ENCODE measurements at places on chromosomes 7 and 10. TPM values are rescaled to one million over a fixed set of nuclear protein-coding genes. Genes with fewer than 3 reads are reported as not detected.

- H3K27me3 ChIP-seq = no peaks in the 10 kb centered on the region
- H3K4me3 ChIP-seq = no peak overlapping the region
- H3K27ac ChIP-seq = no peak overlapping the region
- no peaks in the 10 kb centered on the region for H3K4me1 ChIP-seq
- no peaks in the 10 kb centered on the region for H3K36me3 ChIP-seq
Measured at GRCh38 chr10:107623292-107623691, 458.8 kb upstream of the SORCS1 start.

DNA sequence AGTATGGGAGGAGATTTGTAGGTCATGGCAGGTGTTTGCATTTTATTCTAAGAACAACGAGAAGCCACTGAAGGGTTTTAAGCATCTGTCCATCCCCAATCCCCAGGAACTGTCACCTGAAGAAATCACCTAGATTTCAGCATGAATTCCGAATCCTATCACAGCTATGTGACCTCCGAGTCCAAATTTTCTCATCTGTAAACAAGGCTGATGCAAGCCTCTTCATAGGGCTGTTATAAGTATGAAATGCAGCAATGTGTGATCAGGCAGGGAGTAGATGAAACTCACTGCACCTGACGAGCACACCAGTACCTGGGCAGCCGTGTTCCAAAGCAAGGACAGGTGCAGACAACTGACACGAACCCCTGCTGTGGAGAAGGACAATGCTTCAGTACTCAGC, 14.0 kb downstream of the HABP2 start:
- no peaks in the 10 kb centered on the region for H3K27me3 ChIP-seq
- H3K27ac ChIP-seq = no peak overlapping the region
- no peaks in the 10 kb centered on the region for H3K36me3 ChIP-seq
- DNase-seq = no peak

GRCh38 chr7:23474094-23474828, 4.0 kb upstream of the IGF2BP3 start:
- peaks cover 22% of the 10 kb centered on the region for H3K4me1 ChIP-seq
- H3K27me3 ChIP-seq = peaks cover 57% of the 10 kb centered on the region
- no peaks in the 10 kb centered on the region for H3K36me3 ChIP-seq
- H3K4me3 ChIP-seq = peak overlapping the region; percentile 76
- DNase-seq = peak; percentile 91

DNA sequence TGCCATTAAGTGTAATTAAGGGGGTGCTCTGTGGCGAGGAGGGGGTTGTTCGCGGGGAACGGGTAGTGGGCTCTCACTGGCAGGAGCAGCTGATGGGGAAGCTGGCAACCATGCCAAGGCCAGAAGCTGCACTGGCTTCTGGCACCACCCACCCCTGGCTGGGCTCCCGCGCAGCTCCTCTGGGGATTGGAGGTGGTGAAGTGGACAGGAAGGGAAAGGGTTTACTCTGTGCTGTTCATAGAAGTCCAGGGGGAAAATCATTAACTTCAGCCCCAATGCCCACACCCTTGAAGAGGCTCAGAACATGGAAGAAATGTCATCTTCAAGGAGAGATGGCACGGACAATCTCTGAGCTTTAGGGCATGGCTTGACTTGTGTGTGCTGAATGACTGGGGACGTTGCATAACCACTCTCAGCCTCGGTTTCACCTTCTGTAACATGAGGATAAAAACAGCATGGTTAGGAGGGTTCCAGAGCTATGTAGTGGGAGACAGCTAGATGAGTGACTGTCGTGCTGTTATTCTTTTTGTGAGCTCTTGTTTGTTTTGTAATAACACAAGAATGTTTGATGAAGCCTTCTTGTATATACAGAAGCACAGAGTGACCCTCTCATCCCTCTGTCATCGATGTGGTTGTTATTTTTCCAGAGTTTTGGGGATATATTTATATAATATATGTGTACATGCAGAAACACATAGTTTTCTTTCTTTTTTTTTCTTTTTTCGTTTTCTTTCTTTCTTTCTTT, 29.9 kb downstream of the KAZALD1 start:
- no peaks in the 10 kb centered on the region for H3K36me3 ChIP-seq
- no peak overlapping the region for H3K27ac ChIP-seq
- no peak overlapping the region for H3K4me3 ChIP-seq
- H3K4me1 ChIP-seq = no peaks in the 10 kb centered on the region

Gene AKR1C4
- total RNA-seq = not detected

DNA sequence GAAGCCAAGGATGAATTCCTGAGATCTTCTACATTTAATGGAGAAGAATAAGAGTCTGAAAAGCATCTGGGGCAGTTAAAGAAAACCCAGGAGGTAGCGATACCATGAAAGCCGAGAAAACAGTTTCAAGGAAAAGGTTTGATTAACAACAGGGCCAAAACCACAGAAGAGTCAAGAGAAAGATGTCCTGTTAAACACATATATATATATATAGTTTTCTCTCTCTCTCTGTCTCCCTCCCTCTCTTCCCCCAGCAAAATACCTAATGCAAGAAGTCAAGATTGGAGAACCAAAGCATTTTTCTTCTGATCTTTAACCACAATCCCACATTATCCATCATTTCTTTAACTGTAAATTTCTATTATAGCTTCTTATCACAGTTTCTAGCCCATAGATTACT, 261.4 kb downstream of the SNX13 start:
- no peak overlapping the region for H3K27ac ChIP-seq
- no peak for DNase-seq
- no peaks in the 10 kb centered on the region for H3K27me3 ChIP-seq
- no peaks in the 10 kb centered on the region for H3K36me3 ChIP-seq

- DNase-seq = peak; percentile 76
- peak overlapping the region; percentile 84 for H3K4me3 ChIP-seq
- H3K27ac ChIP-seq = peak overlapping the region; percentile 57
- no peaks in the 10 kb centered on the region for H3K27me3 ChIP-seq
- H3K36me3 ChIP-seq = no peaks in the 10 kb centered on the region
Measured at GRCh38 chr7:157568770-157569584, 232.2 kb downstream of the DNAJB6 start.

Gene ZNF727
- 0.44 TPM for total RNA-seq

Gene AZGP1
- not detected for total RNA-seq

GRCh38 chr7:25244254-25245033, 16.2 kb upstream of the NPVF start:
- no peaks in the 10 kb centered on the region for H3K4me1 ChIP-seq
- peaks cover 2% of the 10 kb centered on the region for H3K27me3 ChIP-seq
- no peaks in the 10 kb centered on the region for H3K36me3 ChIP-seq
- H3K27ac ChIP-seq = no peak overlapping the region
- no peak for DNase-seq

Gene CRPPA
- 0.38 TPM for total RNA-seq

DNA sequence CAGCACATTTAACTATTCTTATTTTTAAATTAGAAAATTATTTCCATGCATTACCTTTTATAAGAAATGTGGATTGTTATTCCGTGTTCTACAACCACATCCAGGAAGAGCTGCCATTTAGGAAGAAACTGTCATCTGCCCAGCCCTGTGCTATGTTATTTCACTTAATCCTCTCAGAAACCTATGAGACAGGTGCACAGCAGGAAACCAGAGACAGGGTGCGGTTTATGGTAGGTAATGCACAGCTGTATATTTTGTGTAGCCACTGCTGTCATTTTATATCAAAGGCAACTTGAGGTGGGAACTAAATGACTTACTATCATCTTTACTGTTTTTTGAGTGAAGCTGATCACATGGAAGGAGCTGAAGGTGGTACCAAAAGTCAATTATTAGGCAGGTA, 232.3 kb downstream of the MAGI2 start:
- H3K36me3 ChIP-seq = no peaks in the 10 kb centered on the region
- H3K27ac ChIP-seq = no peak overlapping the region

GRCh38 chr7:130141161-130141883, 63.9 kb downstream of the TMEM209 start:
- peak overlapping the region; percentile 59 for H3K4me3 ChIP-seq
- peaks cover 9% of the 10 kb centered on the region for H3K4me1 ChIP-seq
- H3K36me3 ChIP-seq = no peaks in the 10 kb centered on the region
- H3K27me3 ChIP-seq = no peaks in the 10 kb centered on the region
- peak overlapping the region; percentile 41 for H3K27ac ChIP-seq
- peak; percentile 71 for DNase-seq

DNA sequence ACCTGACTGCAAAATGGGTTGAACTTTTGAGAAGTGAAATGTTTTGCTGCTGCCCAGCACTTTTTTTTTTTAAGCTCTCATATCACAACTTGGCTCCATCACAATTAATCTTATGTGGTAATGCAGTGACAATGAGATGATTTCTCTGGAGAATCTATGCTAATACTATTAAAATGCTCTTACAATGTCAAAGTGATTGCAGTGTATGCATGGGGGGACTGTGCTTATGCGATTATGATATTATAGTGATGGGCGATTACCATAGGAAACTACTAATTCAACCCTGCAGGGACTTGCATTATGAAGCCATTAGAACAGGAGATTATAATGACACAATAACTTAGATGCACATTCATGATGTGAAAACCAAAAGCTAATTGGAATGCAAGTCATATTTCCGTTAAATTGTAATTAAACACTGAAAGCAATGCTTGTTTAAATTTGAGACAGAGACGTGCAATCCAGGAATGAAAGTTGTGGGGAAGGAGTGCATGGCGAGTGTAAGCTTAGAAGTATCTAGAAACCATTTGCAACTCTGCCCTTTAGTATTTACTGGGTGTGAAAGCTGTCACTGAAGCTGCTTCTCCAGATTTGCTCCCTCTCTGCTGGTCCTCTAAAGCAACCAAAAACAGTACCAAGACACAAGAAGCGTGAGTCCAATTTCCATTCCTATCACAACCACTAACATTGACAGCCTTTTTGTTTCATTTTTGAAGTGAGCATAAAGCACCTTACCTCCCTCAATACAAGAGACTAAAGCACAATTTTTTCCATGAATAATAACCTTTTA, 21.6 kb downstream of the PTER start:
- peaks cover 23% of the 10 kb centered on the region for H3K36me3 ChIP-seq
- no peaks in the 10 kb centered on the region for H3K27me3 ChIP-seq
- H3K27ac ChIP-seq = no peak overlapping the region
- peaks cover 7% of the 10 kb centered on the region for H3K4me1 ChIP-seq

DNA sequence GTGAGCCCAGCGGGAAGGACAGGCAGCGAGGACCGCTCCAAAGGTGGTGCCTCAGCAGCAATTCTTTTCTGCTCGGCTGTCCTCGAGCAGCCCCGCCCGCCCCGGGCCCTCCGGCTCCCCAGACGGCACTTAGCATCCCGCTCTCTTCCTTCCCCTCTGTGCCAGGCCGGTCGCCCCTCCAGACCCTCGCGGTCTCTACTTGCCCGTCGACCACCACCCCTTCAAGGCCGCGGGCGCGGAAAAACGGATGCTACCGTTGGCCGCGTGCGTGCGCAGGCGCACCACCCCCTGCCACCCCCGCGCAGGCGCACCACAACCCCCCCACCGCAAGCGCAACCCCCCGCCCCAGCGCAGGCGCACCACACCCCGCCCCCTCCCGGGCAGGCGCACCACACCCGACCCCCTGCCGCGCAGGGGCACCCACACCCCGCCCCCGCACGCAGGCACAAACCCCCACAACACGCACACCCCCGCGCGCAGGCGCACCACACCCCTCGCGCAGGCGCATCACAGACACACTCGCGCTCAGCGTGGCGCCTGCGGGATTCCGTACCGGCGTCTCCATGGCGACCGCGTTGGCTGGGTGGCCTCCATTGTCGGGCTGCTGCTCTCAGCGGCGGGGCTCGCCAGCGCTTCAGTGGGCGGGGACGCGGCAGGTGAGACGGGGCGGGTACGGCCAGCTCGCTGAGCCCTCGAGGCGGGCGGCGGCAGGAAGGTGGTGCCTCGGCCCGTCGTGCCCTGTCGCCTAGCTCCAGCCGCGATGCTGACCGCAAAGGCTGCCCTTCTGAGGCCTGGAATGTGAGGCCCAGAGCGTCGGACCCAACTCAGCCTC, at the start of gene LRRC27:
Gene LRRC27, plus strand, starts transcription at position 593 of the 832 bp plus-strand sequence. CDS start 1,332 bp downstream, outside the sequence.
- peaks cover 32% of the 10 kb centered on the region for H3K36me3 ChIP-seq
- peaks cover 63% of the 10 kb centered on the region for H3K4me1 ChIP-seq
- peak; percentile 98 for DNase-seq
- no peaks in the 10 kb centered on the region for H3K27me3 ChIP-seq

- H3K27me3 ChIP-seq = peaks cover 21% of the 10 kb centered on the region
- H3K27ac ChIP-seq = no peak overlapping the region
- no peak for DNase-seq
- H3K4me3 ChIP-seq = no peak overlapping the region
- H3K36me3 ChIP-seq = no peaks in the 10 kb centered on the region
Measured at GRCh38 chr7:1396195-1396594, 63.1 kb downstream of the MICALL2 start.

DNA sequence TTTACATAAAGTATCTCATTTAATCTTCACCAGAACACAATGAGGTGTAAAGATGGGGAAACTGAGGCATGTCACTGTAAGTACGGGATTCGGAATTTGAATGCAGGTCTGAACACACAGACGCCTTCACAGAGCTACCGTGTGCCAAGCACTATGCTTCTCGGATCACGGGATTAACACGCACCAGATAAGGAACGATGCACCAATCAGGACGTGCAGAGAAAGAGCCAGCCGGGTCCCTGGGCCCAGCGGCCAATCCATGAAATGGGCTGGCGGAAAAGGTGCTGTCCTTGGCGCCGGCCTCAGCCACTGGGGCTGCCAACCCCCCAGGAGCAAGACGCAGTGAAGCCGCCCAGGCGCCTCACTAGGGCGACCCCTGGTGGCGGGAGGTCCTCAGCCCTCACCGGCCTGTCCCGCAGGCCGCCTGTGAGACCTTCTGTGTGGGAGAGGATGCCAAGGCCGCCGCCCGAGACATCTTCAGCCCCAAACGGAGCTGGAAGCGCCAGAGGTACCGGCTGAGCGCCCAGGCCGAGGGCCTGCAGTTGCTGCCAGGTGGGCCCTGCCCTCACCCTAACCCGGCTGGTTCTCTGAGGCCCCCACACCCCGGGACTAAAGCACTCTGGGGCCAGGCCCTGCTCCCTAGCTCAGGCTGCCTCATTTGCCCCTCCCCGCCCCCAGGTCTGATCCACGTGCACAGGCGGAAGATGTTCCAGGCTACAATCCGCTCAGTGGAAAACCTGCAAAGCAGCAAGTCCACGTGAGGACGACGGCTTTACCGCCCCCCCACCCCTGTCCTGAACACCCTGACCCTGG, 15.6 kb downstream of the ATG9B start:
- peaks cover 2% of the 10 kb centered on the region for H3K36me3 ChIP-seq
- H3K27ac ChIP-seq = peak overlapping the region; percentile 71
- DNase-seq = peak; percentile 70
- H3K4me1 ChIP-seq = peaks cover 52% of the 10 kb centered on the region

GRCh38 chr7:4715410-4715776, 33.3 kb downstream of the FOXK1 start:
- no peak overlapping the region for H3K4me3 ChIP-seq
- H3K27ac ChIP-seq = no peak overlapping the region
- no peaks in the 10 kb centered on the region for H3K27me3 ChIP-seq
- peaks cover 21% of the 10 kb centered on the region for H3K36me3 ChIP-seq

- DNase-seq = no peak
- peaks cover 23% of the 10 kb centered on the region for H3K4me1 ChIP-seq
- H3K27ac ChIP-seq = no peak overlapping the region
- peaks cover 61% of the 10 kb centered on the region for H3K36me3 ChIP-seq
- no peaks in the 10 kb centered on the region for H3K27me3 ChIP-seq
Measured at GRCh38 chr10:99743841-99744240, 11.8 kb downstream of the CUTC start.

GRCh38 chr7:26233902-26234511, 32.5 kb downstream of the CBX3 start:
- DNase-seq = no peak
- H3K4me3 ChIP-seq = no peak overlapping the region
- H3K27me3 ChIP-seq = no peaks in the 10 kb centered on the region
- H3K27ac ChIP-seq = no peak overlapping the region
- H3K4me1 ChIP-seq = no peaks in the 10 kb centered on the region
- no peaks in the 10 kb centered on the region for H3K36me3 ChIP-seq
